ENCODE measurements at places on chromosomes 3 and 15.

GRCh38 chr3:96190024-96190616, 624.3 kb upstream of the EPHA6 start:
- no peak for DNase-seq

- no peak for DNase-seq
Observed at GRCh38 chr15:68558318-68559305, 20.2 kb upstream of the CORO2B start.

- DNase-seq: no peak
Observed at GRCh38 chr15:68001811-68002210, 52.3 kb upstream of the PIAS1 start.

- DNase-seq: no peak
Observed at GRCh38 chr3:162022911-162023310, 526.3 kb downstream of the OTOL1 start.

- no peak for DNase-seq
Observed at GRCh38 chr3:27171113-27171512, 198.1 kb downstream of the NEK10 start.

- DNase-seq: no peak
Observed at GRCh38 chr3:167783781-167784180, 48.3 kb downstream of the SERPINI1 start.

- no peak for DNase-seq
Observed at GRCh38 chr3:51983578-51984268, 388 bp downstream of the ACY1 start.

- DNase-seq: no peak
Observed at GRCh38 chr15:57037548-57037947, 119.1 kb downstream of the TCF12 start.

All from NCI-H510A treated with DMSO at 0.1 percent for 48 hours (cell line).